ENCODE measurements at places on chromosomes 7 and 10.

DNA sequence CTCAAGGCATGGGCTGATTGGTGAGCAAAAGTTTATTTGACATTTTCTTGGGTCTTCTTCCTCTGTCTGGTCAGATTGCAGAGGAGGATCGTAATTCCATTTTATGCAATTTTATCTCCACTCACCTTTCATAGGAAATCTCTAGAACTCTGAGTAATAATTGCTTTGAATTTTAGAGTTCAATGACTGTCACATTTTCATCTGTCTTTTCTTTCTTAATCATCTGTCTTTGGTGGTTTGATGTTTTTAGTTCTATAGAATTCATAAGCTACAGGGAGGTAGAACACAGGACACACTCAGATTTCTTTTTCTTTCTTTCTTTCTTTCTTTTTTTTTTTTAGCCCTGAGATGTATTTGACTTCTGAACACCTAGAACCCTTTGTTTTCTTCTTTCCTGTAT lies 11.6 kb downstream of the GATA3 start:
- ATAC-seq, result no peak

- peak; percentile 17 for ATAC-seq
Measured at GRCh38 chr10:932589-932988, 1.1 kb upstream of the LARP4B start.

GRCh38 chr7:78350391-78350790 lies 551.8 kb downstream of the PHTF2 start:
- ATAC-seq, result no peak

DNA sequence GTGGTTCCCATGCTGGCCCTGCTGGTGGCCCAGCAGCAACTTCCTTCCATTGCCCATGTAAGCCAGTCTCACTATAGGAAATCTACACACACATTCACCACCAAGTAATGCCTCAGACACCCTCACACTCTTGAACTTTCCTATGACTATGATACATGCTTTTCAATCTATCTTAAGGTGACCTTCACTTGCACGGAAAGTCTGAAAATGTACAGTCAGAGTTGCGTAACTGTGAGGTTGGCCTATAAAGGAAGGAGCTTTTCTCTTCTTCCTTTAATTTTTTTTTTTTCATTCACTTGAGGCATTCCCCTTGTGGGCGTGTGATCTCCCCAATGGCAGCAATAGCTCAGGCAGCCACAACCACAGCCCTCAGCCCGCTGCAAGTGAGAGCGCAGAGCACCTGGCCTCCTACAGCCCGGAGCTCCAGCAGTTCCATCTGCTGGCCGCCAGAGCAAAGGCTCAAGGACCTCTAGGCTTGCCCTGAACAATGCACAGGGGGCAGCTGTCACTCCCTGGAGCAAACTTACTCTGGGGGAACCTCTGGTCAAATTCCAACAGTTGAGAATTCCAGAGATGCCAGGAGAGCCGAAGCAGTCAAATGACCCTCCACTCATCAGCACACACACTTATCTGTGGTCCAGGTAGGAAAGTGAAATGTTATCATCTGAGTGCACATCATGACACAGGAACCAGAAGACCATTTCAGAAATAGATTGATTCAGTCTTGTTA lies 123.1 kb upstream of the ADO start:
- ATAC-seq, result peak; percentile 100

- ATAC-seq, result no peak
Measured at GRCh38 chr7:25259487-25260243, 31.4 kb upstream of the NPVF start.

DNA sequence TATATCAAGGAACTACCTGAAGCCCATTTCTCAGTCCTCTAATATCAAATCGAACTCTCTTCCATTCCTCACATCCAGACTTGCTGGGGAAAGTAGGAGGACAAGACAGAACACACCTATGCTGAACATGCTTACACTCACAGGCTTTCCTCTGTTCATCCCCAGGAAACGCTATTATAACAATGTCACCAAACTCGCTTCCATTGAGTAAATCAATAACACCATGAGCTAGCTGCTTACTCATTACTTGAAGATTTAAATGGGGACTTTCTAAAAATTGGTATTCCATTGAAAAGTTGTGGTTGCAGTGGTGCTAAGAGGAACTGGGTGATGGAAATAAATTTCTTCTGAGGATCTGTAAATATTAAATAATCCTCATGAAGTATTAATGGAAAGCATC lies 88.8 kb downstream of the SLC25A13 start:
- no peak for ATAC-seq

GRCh38 chr10:58859526-58859925 lies 316.9 kb upstream of the PHYHIPL start:
- ATAC-seq, result no peak

GRCh38 chr7:102913826-102914225 lies 1.0 kb downstream of the LRRC17 start:
- ATAC-seq, result no peak

- ATAC-seq, result no peak
Measured at GRCh38 chr10:17747883-17748550, 4.0 kb upstream of the TMEM236 start.

- ATAC-seq, result no peak
Measured at GRCh38 chr10:1356349-1356748, 300.2 kb downstream of the WDR37 start.

GRCh38 chr7:27767374-27767773 lies 27.4 kb downstream of the TAX1BP1 start:
- no peak for ATAC-seq

- ATAC-seq, result no peak
Measured at GRCh38 chr10:14302035-14302434, 28.7 kb downstream of the FRMD4A start.

GRCh38 chr7:140898786-140899536 lies 25.8 kb downstream of the BRAF start:
- ATAC-seq, result no peak

GRCh38 chr7:128042012-128042411 lies 10.8 kb upstream of the LRRC4 start:
- no peak for ATAC-seq

- no peak for ATAC-seq
Measured at GRCh38 chr7:68417659-68418058, 1180.6 kb upstream of the AUTS2 start.

- no peak for ATAC-seq
Measured at GRCh38 chr7:99383203-99383602, 8.7 kb downstream of the ARPC1B start.

DNA sequence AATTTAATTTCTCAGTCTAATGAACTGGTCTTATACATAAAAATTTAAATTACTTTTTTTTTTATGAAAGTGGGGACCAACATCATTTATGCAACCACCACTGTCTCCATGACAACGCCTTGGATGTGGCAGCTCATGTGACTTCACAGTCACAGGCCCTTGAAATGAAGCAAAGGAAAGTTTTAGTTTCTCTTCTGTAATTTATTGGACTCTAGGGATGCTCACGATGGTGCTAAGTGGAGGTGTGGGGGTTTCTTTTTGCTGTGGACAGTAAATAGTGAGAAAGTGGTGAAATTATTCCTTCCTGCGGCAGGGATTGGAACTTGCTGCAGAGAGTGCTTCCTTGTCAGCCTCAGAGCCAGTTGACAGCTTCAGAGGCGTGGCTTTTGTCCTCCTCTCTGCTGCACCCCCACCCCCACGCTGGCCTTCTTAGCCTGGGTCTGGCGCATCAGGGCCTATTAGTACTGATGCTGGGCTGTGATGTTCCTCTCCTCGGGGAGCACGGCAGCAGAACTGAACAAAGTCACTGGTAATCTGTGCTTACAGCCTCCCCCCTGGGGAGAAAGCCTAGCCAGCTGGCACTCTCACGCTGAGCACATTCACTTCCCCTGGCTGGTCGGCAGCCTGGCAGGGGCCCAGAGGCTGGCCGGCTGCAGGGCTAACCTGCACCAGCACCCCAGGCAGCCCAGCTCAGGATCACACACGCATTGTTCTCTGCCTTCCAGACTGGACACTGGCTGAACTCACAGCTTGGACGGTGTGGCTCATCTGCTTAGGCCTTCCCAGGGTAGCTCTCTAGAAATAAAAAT lies 517.5 kb upstream of the GALNT17 start:
- ATAC-seq, result peak; percentile 88

- peak; percentile 69 for ATAC-seq
Measured at GRCh38 chr10:50636618-50637579, 13.1 kb upstream of the SGMS1 start.

DNA sequence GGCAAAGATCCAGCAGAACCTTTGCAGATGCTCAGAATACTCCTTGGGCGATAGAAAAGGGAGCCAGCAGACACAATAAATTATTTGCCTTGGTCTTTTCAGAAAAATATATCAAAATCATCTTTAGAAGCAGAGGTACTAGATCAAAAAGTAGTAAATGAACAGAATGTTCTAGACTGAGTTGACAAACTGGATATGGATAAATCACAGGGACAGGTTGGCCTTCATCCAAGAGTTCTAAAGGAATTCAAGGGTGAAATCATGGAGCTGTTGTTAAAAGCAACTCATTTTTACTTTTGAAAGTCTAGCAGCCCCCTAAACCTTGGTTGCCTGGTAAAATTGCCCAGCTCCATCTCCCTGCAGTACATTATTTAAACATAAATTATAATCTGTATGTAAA lies 99.1 kb downstream of the PLCE1 start:
- no peak for ATAC-seq

- no peak for ATAC-seq
Measured at GRCh38 chr7:40804477-40805215, 669.8 kb downstream of the SUGCT start.

DNA sequence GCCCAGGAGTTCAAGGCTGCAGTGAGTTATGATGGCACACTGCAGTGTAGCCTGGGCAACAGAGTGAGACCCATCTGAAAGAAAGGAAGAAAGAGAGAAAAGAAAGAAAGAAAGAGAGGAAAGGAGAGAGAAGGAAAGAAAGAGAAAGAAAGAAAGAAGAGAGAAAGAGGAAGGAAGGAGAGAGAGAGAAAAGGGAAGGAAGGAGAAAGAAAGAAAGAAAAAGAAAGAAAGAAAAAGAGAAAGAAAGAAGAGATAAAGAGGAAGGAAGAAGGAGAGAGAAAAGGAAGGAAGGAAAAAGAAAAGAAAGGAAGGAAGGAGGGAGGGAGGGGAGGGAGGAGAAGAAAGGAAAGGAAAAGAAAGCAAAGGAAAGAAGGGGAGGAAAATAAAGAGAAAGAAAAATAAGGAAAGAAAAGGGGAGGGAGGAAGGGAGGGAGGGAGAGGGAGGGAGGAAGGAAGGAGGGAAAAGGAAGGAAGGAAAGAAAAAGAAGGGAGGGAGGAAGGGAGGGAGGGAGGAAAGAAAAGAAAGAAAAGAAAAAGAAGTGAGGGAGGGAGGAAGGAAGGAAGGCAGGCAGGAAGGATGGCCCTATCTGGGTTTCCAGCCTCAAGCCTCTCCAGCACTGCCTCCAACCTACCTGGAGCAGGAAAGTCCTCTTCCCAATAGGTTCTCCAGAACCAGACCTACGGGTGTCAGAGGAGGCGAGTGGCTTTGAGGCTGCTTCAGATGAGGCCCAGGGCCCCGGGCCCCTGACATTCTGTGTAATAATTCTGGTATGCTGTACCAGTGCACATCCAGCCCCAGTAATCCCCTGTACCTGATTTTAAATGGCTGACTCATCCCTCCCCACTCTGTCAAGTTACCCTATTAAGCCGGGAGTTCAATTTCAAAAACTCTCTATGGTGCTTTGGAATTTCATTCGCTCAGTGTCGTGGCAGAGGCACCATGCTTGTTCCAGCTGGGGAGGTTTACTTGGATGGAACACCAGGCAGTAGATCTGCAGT lies 6.8 kb upstream of the PARD3 start:
- no peak for ATAC-seq

DNA sequence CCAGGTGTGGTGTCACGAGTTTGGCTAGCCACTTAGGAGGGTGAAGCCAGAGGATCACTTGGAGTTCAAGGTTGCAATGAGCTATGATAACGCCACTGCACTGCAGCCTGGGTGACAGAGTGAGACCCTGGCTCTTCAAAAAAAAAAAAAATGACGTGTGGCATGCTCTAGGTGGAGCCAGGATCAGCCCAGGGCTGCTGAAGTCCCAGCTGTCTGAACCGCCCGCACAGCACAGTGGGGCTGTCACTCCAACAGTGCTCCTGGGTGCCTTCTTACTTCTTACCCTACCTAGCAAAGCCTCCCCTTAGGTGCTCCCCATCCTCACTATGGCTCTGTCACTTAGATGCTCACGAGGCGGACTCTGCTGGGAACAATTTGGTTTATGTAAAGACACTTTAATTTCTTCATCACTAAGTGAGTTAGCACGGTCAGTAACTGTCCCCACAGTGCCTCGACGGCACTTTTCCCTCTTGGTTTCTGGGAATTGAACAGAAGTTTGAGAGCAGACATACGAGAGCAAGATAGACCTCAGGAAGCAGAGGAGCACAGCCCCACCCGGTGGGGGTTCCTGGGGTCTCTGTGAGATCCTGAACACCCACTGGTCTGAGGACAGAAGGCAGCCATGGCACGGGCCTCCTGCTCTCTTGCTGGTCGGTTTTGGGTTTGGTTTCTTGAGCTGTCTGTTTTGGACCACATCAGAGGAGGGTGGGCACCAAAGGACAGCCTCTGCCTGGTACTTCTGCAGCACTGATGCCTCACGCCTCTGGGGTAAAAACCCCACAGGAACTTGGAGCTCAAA lies 66.2 kb upstream of the BTBD16 start:
- ATAC-seq, result no peak

GRCh38 chr7:116593359-116594075 lies 68.7 kb downstream of the CAV1 start:
- ATAC-seq, result no peak

GRCh38 chr7:48298779-48299178 lies 127.5 kb downstream of the ABCA13 start:
- ATAC-seq, result no peak

DNA sequence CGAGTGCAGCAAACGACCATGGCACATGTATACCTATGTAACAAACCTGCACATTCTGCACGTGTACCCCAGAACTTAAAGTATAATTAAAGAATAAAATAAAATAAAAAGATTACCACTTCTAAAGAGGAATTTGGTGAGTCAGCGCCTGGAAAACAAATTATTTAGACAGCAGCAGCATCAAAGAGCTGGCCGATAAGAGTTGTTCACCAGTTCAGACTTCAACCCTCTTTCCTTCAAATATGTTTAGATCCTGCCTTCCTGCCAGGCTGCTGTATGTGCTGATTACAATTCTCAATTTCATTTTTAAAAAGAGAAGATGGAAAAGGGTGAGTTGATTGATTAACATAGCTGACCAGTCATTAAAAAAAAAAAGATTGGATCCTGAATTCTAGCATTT lies 672.0 kb upstream of the NRP1 start:
- no peak for ATAC-seq

DNA sequence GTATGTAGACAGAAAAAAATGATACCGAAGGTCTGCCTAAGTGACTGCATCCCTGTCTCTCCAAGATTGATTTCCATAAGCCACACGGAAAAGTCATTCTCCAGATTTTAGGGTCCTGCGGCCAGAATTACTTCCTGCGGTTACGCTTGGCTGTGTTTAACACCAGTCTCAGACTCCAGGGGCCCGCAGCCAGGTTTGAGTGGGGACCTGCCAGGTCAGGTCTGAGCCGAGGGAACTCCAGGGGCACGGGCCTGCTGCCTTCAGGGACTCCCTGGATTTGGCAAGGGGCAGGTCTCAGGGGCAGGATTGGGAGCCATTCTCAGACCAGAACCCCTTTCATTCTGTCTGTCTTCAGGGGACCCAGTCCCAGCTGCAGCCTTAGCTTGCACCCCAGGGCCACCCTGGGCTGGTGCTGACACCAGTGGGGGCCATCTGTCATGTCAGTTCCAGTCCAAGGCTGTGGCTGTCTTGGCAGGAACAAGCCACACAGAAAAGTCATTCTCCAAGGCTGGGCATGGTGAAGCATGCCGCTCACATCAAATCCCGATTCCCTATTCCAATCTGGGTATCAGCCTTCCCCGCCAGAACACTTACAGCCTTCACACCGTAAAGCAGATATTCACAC lies 39.0 kb downstream of the TMEM120A start:
- ATAC-seq, result no peak
